ENCODE measurements at places on chromosomes 2 and 18.

GRCh38 chr18:13124411-13124810 lies 94.1 kb upstream of the LDLRAD4 start:
- no peak for DNase-seq

GRCh38 chr2:149451417-149452165 lies 121.2 kb downstream of the LYPD6 start:
- no peak for DNase-seq

DNA sequence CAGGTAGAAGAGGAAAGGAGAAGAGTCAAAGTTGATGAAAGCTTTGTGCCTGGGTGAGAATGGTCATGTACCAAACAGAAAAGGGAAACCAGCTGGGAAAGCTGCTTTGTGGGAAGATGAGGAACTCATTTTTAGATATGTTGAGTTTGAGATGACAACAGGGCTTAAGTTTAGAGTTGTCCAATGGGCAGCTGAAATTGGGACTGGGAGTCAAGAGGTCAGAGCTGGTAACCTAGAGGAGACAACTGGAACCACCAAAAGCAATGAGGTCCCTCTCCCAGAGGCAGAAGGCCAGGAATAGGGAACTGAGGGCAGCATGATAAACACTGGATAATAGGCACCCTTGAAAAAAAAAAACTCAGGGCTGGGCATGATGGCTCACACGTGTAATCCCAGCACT lies 48.8 kb downstream of the SLC4A1AP start:
- no peak for DNase-seq

DNA sequence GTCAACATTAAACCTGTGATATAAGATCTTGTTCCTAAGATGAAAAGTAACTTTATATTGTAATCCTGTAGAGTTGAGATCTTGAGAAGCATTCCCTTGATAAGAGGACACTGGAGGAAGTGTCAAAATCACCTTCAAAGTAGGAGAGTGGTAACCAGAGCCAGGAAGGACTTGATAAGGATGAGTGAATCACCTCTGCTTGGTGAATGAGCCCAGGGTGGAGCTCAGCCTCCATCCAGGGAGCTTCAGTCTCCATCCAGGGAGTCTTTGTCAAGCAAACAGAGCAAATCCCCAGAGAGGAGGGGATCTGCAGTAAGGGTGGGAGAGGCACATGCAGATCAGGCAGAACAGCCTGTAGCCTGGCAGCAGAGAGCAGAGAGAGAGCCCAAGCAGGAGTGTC lies 167.1 kb upstream of the SIX2 start:
- no peak for DNase-seq

- DNase-seq = no peak
These were observed 109.1 kb downstream of the HDAC4 start for GRCh38 chr2:239291475-239292350.

DNA sequence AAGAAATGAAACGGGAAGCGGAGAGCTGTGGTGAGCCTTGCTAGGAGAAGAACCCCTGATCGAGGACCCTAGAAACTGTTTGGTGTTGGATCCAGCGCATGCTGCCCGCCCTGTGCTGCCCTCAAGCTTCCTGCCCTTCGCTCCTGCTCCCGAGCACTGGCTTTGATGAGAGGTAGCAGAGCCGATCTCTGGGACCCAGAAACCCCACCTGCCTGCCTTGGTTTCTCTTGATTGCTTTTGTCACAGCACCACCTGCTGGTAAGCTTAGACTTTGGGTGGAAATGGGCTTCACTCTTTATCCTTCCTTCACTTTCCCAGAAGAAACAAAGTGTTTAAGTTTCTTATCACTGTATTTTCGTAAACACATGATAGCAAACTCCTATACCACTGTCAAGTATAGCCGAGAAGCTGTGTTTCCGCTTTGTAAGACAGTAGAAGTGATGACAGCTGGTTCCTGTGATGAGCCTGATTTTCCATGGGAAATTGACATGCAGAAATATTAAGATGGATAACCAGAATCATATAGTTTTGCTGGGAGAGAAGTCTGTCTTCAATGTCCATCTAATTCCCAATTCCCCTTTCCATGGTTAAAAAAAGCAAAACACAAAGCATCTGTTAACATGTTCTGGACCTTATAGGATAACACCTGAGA lies 267.4 kb downstream of the PHLPP1 start:
- DNase-seq = peak; percentile 62

GRCh38 chr2:216761133-216761532 lies 65.8 kb upstream of the IGFBP5 start:
- no peak for DNase-seq

GRCh38 chr2:125280265-125280664 lies 1255.2 kb downstream of the CNTNAP5 start:
- no peak for DNase-seq

DNA sequence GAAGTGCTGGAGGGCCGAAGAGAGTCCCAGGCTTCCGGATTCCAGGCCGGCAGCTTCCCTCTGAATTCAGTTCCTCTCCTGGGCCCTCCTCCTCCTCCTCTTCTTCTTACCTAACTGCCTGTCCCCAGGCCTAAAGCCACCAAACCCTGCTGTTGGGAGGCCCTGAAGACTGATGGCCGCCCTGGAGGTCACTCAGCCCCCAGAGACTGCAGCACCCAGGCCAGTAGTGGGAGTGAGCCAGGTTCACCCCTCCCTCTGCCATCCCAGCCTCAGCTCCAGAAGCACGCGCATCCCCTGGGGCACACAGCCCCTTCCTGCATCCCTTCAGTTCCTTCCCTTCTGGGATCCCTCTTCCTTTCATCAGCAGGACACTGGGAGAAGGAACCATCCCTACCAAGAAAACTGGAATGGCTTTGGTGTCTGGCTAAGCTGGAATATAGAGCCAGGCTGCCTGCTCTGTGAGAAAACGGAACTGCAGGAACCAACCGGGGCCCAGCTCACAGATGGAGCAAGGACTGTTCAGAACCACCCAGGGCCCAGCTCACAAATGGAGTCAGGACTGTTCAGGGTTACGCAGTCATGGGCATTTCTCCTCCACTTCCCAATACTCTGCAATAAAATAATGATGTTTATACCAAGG lies 127.4 kb downstream of the NDUFA10 start:
- no peak for DNase-seq

- DNase-seq = no peak
These were observed 443.2 kb upstream of the GYPC start for GRCh38 chr2:126212735-126213134.

DNA sequence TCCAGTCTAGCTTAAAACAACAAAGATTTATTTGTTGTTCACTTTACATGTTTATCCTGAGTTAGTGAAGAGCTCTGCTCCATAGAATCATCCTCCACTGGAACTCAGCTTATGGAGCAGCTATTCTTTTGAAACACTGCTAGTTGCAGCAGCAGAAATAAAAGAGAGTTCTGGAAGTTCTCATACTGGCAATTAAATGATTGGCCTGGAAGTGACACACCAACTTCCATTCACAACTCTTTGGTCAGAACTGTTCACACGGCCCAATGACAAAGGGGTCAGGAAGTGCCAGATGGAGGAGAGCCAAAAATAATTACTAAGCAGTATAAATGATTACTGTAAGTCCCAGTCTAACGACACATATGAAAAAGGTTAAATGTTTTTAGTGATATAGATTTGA lies 39.1 kb downstream of the FBXO11 start:
- peak; percentile 35 for DNase-seq

GRCh38 chr2:1701020-1701419 lies 43.3 kb downstream of the PXDN start:
- DNase-seq = no peak

- no peak for DNase-seq
These were observed 5.5 kb upstream of the CYBRD1 start for GRCh38 chr2:171516793-171517192.

GRCh38 chr18:80065705-80066104 lies 31.5 kb downstream of the RBFA start:
- DNase-seq = no peak

DNA sequence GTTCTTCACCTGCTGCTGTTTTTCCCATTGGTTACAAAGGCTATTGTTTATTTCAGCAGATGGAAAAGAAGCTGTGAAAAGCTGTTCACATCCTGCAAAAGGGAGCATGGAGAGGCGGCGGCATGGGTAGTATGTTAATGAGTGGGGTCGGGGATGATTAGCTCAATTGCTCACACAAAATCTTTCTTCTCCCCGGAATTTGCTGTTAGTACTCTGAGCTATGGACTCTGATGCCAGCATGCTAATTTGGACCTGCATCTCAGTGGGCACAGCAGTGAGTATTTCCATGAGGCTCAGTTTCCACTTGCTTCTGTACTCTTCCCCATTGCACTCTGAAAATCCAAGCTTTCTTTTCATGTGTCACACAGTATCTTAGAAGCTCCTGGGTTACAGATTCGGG lies 61.6 kb downstream of the DNER start:
- no peak for DNase-seq

DNA sequence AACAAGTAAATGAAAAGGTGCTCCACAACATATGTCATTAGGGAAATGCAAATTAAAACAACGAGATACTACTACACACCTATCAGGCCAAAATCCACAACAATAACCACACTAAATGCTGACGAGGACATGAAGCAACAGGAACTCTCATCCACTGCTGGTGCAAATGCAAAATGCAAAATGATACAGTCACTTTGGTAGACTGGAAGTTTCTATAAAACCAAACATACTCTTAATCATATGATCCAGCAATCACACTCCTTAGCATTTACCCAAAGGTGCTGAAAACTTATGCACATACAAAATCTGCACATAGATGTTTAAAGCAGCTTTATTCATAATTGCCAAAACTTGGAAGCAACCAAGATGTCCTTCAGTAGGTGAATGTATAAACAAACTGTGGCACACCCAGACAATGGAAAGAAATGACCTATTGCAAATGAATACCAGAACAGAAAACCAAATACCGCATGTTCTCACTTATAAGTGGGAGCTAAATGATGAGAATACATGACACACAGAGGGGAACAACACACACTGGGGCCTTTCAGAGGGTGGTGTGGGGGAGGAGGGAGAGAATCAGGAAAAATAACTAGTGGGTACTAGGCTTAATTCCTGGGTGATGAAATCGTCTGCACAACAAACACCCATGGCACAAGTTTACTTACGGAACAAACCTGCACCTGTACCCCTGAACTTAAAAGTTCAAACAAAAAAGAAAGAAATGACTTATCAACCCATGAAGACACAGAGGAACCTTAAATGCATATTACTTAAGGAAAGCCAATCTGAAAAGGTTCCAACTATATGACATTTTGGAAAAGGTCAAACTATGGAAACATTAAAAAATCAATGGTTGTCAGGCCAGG lies 80.4 kb downstream of the ASXL2 start:
- no peak for DNase-seq

DNA sequence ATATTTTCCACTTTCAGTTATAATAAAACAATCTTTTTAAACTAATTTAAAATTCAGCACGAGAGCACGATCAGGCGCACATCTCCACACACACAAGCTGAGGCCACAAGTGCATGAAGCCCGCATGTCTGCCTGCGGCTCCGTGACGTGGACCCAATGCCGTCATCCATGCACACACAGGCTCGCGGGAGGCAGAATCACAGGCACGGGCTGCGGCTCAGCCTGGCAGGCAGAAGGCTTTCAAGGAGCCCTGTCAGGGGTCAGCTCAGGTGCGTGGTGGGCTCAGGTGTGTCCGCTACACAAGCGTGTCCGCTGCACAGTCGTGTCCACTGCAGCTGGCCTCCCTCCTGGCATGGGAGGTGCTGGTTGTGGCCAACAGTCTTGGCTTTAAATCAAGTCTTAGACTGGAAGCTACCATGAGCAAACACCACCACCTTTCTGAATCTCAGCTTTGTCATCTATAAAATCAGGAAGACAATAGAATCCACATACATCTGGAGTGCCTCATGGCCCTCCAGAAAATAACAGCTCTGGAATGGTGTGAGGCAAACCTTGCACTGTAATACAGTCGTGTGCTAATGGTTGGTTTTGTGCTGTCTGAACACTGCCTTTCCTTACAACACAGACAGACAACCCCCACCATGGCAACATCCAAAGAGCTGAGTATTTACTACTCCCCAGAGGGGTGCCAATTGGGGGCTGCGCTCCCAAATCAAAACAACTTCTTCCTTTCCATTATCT lies 210.1 kb downstream of the NDUFA10 start:
- no peak for DNase-seq

DNA sequence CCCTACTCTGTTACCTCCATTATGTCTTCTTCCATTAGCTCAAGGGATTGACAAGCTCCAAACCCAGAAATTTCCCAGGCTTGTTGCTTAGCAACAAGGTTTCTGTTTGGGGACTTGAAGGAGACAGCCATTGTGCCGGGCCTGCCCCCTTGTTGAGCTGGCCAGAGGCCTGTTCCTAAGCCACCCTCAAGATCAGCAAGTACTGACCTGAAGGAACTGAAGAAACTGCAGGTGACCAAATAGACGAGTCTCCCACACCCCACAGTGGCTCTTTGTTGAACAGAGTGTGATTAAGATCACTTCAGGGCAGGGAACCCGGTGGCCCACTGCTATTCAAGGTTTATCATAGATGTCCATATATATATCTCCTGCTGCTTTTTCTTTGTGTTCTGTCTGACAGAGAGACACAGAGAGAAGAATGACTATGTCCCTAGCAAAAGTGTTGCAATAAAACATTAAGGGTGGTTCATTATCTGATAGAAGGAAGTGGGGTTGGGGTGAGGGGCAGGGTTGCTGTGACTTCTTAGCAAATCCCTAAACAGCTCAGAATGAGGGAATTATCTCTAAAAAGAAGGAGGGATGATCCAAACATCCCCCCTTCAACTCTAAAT lies 69.2 kb downstream of the RNF144A start:
- no peak for DNase-seq

GRCh38 chr2:121015971-121016485 lies 269.0 kb downstream of the TFCP2L1 start:
- no peak for DNase-seq

- no peak for DNase-seq
These were observed 133.5 kb downstream of the FAM124B start for GRCh38 chr2:224268441-224268840.

DNA sequence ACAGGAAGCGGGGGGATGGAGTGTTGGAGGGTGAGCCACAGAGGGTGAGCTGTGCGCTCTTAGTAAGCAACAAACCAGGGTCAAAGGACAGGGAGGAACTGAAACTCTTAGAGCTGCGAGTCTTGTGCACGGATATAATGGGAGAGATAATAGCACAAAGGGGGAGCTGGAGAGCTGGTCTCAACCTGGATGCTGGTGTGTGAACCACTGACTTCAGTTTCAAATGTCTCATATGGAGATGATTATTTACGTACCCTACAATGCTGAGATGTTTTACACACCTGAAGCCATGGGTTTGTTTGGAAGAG lies 35.9 kb downstream of the PTGR3 start:
- no peak for DNase-seq

GRCh38 chr2:48319863-48320262 lies 210.1 kb upstream of the STON1 start:
- no peak for DNase-seq

Data from CD4-positive, alpha-beta T cell treated with Interleukin-2 at 100 ng/mL for 4 hours (primary cell).